ENCODE measurements at places on chromosomes 2 and 18.

- DNase-seq = no peak
These were observed 101.3 kb upstream of the KLHL29 start for GRCh38 chr2:23283653-23284052.

DNA sequence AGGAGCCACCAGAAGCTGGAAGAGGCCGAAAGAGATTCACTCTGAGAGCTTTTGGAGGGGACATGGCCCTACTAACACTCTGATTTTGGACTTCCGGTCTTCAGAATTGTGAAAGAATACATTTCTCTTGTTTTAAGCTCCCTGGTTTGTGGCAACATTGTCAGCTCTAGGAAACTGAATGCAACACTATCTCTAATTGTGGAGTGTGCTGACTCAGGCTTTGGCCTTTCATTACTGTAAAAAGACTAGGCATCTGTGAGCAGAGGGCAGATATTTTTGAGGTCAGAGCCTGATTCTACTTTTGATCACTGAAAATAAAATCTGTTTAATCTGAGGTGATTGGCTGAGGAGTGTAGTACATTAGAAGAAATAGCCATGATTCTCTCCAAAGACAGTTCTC lies 185.4 kb upstream of the FAM98A start:
- DNase-seq = no peak

DNA sequence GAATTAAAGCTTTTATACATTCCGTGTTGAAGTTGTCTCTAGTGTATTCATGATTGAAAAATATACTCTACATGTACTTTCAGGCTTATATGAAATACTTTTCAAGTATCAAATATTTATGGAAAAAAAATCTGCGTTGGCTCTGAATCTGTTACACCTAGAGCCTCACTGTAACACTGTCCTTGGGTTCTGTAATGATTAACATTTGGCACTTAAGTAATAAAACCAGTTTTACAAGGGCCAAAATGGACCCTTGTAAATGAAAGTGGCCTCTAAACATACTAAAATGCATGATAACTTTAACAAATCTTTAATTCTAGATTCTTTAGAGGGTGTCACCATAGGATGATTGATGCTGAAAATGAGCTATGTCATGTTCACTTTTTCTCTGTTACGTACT lies 162.8 kb downstream of the PTPRM start:
- DNase-seq = no peak

DNA sequence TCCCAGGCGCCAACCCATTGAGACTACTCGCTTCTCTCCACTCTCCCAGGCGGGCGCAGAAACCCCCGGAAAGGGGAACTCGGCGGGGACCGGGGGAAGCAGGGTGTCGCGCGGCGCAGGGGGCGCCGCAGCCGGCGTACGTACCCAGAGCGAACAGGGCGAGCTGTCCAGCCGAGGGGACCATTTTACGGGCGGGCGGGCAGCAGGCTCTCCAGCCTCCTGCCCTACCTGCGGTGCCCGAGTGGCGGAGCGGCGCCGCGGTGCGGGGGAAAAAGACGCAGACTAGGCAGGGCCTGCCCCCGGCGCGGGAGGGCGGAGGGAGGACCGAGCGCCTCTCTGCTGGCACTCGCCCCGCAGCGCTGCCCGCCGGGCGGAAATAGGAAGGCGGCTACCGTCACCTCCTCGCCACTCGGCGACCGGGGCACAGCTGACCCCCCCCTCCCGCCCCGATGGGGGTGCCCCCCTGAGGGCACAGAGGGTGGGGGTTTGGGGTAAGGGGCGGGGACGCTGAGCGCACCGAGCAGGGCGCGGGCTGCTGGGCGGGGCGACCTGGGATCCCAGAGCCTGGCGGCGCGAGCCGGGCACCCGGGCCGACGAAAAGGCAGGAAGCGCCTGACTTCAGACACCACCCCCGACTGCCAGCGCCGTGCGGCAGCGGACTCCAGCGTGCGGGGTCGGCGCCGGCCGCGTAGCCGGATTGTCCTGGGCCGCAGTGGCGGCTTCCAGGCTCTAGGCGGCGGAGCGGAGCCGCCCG lies at the start of gene TGFA:
TGFA (minus strand) TSS at position 243 of the 754 bp plus-strand sequence; CDS start at position 184, 59 bp downstream.
- DNase-seq = peak; percentile 64

GRCh38 chr2:235191978-235192377 lies 240.2 kb downstream of the SH3BP4 start:
- no peak for DNase-seq

GRCh38 chr2:106537791-106538191 lies 50.6 kb downstream of the CD8B2 start:
- no peak for DNase-seq

GRCh38 chr2:80205498-80205897 lies 99.1 kb downstream of the LRRTM1 start:
- DNase-seq = no peak

DNA sequence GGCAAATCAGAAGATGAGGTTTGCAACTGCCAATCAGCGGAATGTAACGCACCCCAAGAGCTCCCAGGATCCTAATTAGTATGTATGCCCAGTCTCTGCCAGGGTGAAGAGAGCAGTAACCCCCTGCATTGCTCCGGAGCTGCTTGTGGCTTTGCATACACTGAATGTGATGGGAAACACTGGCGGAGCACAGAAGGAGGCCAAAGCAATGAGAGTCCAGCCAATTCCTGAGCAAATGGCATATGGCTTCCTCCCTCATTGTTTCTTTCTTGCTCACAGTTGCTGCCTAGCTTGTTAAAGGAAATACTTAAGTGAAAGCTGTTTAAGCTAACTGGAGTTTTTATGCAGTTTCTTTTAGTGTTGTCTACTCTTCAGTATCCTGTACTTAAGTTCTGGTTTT lies 343.5 kb upstream of the NT5C1B start:
- no peak for DNase-seq

- DNase-seq = no peak
These were observed 33.0 kb upstream of the WDR75 start for GRCh38 chr2:189408294-189408693.

- no peak for DNase-seq
These were observed 3.6 kb upstream of the ARHGEF33 start for GRCh38 chr2:38886063-38886462.

- no peak for DNase-seq
These were observed at the start of gene BOD1L2 for GRCh38 chr18:57146956-57147636. BOD1L2 (plus strand) TSS chr18:57147087; CDS start chr18:57147313, 226 bp downstream.

GRCh38 chr18:41674506-41674905 lies 280.5 kb upstream of the PIK3C3 start:
- no peak for DNase-seq

DNA sequence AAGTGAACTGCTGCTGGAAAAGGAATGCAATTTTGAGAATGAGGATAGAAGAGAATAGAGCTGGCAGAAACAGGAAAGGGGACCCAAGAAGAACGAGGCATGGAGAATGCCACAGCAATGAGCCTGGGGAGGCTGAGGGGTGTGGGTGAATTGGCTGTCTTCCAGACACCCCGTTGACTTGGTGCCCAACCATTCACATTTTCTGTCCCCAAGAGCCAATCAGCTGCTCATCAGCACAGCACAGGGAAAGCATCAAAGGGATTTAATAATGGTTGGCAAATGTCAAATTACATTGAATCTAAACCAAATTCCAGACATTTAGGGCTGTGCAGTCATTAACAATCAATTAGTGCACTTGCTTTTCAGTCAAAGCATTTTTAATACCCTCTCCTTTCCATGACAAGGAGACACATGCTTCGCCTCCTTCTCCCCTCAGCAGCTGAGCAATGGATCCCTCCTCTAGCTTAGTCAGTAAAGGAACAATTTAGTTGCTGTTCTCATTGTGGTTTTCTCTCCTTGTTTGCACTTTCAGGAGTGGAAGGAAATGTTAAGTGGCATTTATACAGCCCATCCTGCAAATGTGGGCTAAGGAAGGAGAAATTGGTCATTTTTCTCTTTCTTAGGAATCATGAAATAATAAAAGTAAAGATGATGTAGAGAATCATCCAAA lies 98.8 kb downstream of the KLF7 start:
- no peak for DNase-seq

DNA sequence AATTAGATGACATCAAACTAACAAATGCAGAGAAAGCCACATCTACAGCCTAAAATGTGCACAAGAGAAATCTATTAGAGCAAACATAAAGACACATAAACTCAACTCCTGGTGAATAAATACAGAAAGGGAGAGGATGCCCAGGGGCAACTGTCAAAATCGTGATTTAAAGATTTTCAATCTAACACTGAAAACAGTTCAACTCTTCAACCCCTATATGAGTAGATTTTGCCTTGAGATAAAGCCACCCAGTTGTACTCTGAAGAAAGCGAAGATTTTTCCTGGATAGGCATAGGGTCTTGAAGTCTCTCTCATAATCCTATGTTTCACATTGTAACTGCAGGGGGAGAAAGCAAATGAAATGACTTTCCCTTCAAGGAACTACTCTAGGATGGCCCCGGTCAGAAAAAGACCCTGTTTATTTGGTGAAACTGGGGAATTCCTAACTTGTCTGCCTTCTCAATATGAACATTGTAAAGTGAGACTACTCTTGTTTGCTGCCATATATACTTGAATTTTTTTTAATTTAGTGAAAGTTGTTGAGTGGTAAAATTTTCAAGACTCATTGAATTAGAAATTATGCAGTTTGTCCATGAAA lies 226.7 kb downstream of the ERBB4 start:
- no peak for DNase-seq

DNA sequence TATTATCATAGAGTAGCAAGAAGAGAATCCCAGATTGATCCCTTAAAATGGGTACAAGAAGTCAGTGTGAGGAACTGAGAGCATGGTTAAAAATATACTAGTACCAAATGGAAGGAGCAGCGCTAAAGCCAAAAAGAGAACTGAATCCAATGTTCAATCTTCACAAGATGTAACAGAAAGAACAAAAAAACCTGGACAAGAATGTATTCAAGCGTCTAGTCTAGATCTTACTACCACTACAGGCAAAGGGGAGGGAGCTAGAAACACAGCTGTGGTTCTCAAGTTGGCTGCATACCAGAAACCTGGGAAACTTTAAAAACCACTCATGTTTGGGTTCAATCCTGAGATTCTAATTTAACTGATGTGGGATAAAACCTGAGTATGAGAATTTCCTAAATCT lies 57.5 kb downstream of the PIAS2 start:
- no peak for DNase-seq

GRCh38 chr2:100976061-100976460 lies 26.0 kb upstream of the RPL31 start:
- DNase-seq = no peak

DNA sequence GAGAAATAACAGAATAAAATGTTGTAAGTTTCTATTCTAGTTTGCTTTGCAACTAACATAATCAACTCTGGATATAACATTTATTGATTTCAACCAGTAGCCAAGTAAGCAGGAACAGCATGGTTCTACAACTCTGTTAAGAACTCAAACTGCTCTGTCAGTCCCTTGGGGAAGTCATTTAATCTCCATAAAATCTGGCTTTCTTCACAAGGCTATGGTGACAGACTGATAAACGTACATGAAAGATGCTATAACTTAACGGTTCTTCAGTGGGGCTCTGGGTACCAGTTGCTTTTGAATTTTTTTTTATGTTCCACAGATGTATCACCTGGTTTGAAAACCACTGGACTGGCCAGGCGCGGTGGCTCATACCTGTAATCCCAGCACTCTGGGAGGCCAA lies 10.3 kb downstream of the PSME4 start:
- no peak for DNase-seq

GRCh38 chr2:120262761-120263428 lies 10.2 kb downstream of the RALB start:
- no peak for DNase-seq

DNA sequence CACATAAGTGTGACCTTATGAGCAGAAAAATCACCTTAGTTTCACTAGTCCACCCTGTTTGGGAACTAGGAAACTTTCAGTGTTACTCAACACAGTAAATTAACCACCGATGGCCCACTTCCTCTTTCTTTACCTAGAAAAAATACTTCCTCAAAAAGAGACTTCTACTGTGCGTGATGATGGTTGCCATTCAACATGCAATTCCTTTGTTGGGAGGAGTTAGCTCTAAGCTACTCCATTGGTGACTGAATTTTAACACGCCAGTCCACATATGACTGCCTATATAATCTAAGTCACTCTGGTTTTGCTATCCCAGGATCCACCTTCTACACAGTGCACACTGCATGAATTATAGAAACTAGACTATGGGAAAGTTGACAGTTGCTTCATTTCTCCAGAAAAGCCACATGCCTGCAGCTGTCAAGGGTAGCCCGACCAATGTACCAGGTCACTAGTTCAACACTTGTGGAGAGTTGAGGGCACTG lies 47.8 kb upstream of the REG3G start:
- no peak for DNase-seq

GRCh38 chr2:137952586-137953129 lies 11.6 kb upstream of the HNMT start:
- no peak for DNase-seq

DNA sequence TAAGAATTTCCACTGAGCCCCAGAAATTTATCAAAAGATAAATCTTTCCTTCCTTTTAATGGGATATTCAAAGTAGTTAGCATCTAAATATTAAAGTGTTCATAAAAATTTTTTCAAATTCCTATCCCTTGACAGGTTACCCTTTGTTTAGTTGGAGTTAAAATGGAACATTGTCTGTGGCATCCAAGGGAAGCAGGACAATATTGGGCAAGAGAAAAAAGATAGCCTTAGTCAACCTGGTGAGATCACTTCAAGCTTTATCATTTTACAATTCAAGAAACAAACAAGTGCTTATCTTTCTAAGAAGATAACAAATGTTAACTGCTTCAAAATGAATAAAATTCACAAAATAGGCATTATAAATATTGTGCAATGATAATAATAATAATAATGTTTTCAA lies 21.7 kb downstream of the NR4A2 start:
- DNase-seq = no peak

GRCh38 chr2:151197184-151198108 lies 64.2 kb downstream of the RBM43 start:
- no peak for DNase-seq

GRCh38 chr18:22641958-22642357 lies 224.2 kb upstream of the CTAGE1 start:
- DNase-seq = no peak

GRCh38 chr18:45228796-45229388 lies 386.4 kb upstream of the SLC14A2 start:
- DNase-seq = no peak

DNA sequence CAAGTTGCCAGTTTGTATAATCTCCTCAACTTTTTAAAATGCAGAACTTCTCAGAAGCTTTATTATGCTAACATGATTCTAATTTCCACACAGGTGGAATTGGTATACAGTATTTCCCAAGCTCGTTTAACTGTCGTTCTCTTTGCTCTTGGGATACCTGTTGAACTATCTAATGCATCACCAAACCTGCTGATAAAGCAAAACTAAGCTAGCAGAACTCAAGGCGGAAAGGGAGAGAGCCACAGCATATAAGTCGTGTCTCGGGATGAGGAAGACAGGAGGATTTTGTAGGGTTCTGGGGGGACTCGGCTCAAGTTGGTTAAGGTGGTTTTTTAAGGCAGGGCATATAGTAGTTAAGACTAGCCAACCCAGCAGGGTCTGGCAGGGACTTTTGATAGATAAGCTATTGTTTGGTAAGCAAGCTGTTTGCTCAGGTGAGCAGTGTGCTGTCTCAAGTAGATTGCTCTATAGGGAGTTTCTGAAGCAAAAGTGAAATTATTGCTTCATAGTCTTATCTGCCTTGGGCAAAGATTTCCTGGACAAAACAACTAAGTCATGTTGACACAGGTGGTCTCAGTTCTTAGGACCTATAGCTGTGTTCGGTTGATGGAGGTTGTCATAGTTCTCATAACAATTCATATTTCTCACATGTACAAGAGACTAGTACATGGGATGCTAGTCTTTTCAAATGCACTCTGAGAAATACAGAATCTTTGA lies 28.2 kb upstream of the CHRNA1 start:
- DNase-seq = no peak
